GM23338 (cell line): ENCODE measurements at places on chromosomes 6 and 20. TPM values are rescaled to one million over a fixed set of nuclear protein-coding genes. Genes with fewer than 3 reads are reported as not detected.
A peak's percentile ranks its signal among the peaks of the same experiment; 100 is the strongest.

The TMEM170B gene
- 2.0 and 2.5 TPM in 2 replicates for polyA plus RNA-seq

The DTD1 gene
- polyA plus RNA-seq: 65.6 and 74.0 TPM in 2 replicates

The LCA5 gene
- 4.2 and 4.3 TPM in 2 replicates for polyA plus RNA-seq

The FOXC1 gene
- polyA plus RNA-seq: 0.13 and 0.21 TPM in 2 replicates

The FOXO3 gene
- polyA plus RNA-seq: 9.1 and 9.8 TPM in 2 replicates

- no peaks in the 10 kb centered on the region for H3K27me3 ChIP-seq
- peak overlapping the region; percentile 19; the same call in 1 of the 2 replicates for H3K27ac ChIP-seq
- no peak for DNase-seq
- H3K4me3 ChIP-seq: no peak overlapping the region
These were observed 8.5 kb downstream of the RNF8 start for GRCh38 chr6:37362101-37362828.

DNA sequence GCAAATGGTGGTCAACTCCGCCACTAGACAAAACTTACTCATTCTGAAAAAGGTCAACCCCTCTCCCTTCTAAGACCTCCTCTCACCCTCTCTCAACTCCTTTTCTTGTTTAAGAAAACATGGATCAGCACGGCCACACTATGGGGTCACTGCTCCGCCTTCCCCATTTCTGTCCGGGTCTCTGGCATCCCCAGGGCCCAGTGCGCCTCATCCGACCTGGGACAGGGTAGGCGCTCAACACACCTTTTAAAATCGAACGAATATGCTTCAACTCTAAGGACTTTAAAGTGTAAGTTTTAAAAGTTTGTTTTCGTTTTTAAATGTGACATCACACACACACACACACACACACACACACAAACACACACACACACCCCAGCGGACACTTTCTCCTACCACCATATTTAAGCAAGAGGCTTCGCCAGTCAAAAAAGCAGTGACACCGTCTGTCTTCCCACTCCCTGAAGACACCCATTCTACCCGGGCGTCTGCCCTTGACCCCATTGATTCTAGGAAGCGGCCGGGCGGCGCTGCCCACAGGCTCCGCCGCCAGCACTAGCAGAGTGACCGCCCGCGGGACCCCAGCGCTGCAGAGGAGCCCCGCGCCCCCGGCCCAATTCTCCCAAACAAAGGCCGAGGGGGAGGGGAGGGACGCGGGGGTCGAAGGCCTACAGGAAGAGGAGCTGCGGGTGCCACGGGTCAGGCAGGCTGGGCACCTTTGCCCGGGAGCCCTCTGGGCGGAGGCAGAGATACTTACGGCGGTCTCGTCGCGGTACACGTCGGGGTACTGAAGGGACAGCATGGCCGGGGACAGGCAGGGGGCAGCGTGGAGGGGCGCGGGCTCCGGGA is 568 bp downstream of the PREP start:
- peak overlapping the region; percentile 88 for H3K27ac ChIP-seq
- H3K36me3 ChIP-seq: no peaks in the 10 kb centered on the region
- DNase-seq: peak; percentile 40
- peaks cover 39% of the 10 kb centered on the region for H3K4me1 ChIP-seq

GRCh38 chr6:46437671-46438221 is 53.5 kb downstream of the RCAN2 start:
- no peak for DNase-seq
- no peak overlapping the region for H3K4me3 ChIP-seq
- H3K4me1 ChIP-seq: peaks cover 9% of the 10 kb centered on the region; the same call in 1 of the 2 replicates
- no peak overlapping the region for H3K27ac ChIP-seq

- H3K4me1 ChIP-seq: peaks cover 5% of the 10 kb centered on the region
- no peak overlapping the region for H3K4me3 ChIP-seq
- H3K27me3 ChIP-seq: no peaks in the 10 kb centered on the region
These were observed 22.9 kb downstream of the TOX2 start for GRCh38 chr20:43937591-43937990.

GRCh38 chr6:115969930-115970273 is 90.8 kb downstream of the FRK start:
- H3K27ac ChIP-seq: no peak overlapping the region
- H3K27me3 ChIP-seq: no peaks in the 10 kb centered on the region
- DNase-seq: no peak
- no peaks in the 10 kb centered on the region for H3K36me3 ChIP-seq
- no peak overlapping the region for H3K4me3 ChIP-seq
- peaks cover 14% of the 10 kb centered on the region for H3K4me1 ChIP-seq
